ENCODE measurements at places on chromosomes 6 and 20.

DNA sequence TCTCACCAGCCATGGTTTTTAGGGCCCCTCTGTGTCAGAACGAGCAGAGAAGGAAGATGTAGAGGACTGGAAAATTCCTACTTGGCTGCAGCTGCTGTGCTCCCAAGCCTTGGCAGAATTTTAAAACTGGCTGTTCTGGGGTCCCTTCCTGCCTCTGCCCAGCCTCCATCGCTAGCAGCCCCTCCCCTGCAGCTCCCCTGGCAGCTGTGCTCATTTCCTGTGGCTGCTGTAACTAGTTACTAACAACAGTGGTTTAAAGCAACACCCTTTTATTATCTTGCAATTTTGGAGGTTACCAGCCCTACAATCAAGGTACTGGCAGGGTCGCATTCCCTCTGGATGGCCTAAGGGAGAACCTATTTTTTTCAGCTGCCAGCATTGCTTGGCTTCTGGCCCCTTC, 3.7 kb upstream of the CST11 start:
- no peak for DNase-seq

GRCh38 chr6:40917603-40918002, 121.4 kb downstream of the UNC5CL start:
- DNase-seq: no peak

- peak; percentile 25 for DNase-seq
Observed at GRCh38 chr6:140062043-140063020, 687.9 kb upstream of the CITED2 start.

GRCh38 chr6:160430203-160430602, 82.0 kb downstream of the SLC22A3 start:
- DNase-seq: no peak

GRCh38 chr6:5763407-5763806, 243.3 kb downstream of the NRN1 start:
- DNase-seq: no peak

DNA sequence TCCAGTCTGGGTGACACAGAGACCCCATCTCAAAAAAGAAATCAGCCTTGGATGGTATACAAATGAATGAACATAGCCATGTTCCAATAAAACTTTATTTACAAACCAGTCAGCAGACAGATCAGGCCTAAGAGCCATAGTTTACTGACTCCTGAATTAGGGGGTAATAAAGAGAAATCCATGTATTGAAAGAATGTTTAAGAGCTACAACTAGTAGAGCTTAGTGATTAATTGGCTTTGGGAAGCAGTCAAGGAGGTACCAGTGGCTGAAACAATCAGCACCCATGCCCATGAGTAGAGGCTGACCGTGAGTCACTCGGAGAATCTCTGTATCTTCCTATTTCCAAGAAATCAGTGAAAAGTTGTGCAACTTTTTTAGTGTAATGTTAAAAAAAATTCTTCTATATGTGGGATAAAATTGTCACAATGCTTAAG, 223.6 kb upstream of the RREB1 start:
- no peak for DNase-seq

GRCh38 chr20:61835301-61835700, 230.4 kb downstream of the TAF4 start:
- DNase-seq: no peak
